ENCODE measurements at places on chromosomes 1 and 21. TPM values are rescaled to one million over a fixed set of nuclear protein-coding genes. Genes with fewer than 3 reads are reported as not detected.

The TNFRSF18 gene
- total RNA-seq = not detected

The FAM163A gene
- 0.11 TPM for total RNA-seq

The SPATA45 gene
- not detected for total RNA-seq

DNA sequence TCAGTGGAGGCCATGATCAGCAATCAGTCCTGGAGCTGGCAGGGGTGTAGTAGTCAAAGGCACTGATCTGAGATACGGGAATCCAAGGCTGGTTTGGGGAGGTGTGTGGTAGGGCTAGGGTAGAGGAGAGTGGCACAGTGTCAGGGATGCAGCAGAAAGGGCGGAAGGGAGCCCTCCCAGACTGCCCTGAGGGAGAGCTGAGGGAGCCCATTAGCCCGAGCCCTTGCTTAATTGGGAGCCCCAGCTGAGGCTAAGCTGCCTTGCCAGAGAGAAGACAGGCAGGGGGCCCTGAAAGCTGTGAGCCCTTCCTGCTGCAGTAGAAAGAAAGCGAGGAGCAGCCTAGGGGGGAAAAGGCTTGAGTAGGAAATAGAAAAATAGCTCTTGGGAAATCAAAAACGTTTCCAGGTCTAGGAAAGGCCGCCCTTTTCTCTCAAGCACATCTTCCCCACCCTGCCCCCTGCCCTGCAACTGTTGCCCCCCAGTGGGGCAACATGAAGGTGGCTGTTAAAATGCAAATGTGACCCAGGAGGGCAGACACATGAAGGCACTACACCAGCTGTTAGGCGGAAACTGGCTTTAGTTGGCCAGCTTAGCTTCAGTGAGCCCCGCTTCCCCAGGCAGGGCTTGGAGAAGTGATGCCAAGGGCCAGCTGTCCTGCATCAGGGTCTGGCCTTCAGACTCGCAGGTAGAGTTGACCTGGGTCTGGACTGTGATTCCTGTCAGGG, 106.2 kb downstream of the UCK2 start:
- no peak overlapping the region for H3K4me3 ChIP-seq
- H3K27ac ChIP-seq = no peak overlapping the region
- DNase-seq = peak; percentile 63

DNA sequence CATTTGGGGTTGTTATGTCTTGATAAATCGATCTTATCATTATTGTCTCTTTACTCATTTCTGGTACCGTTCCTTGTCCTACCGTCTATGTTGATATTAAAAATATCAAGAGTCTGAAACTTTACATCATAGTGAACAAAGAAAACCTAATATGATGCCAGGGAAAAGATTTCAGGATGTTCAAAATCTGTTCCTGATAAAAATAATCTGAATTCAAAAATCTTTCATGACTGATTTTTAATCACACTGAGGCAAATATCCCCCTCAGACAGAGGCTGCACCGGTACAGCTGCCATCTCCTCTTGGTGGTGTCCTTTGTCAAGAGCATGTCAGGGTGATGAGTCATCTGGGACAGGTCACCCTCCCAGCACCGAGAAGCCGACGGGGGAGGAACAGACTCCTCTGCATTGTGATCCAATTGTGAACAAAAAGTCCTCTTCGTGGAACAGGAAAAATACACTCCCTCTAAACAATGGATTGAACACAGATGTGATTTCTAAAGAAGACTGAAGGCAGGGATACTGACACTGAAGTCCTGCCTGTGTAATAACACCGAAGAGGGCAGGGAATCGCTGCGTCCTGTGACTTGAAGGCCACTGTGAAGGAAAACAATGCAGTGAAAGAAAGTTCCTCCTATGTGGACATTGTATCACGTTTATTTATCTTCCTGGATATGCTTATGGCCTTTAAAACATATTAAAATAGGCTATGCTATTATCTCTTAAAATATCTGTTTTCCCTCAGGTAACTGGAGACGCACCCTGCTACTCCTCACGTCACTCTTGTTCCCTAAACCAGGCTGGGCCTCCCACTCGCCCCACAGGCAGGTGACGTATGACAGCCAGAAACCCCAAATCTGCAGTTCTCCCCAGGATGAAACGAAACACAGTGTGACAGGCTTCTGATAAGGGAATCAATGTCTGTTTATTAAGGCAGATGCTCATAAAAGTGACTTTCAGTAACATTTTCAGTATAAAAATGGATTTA, 4.3 kb upstream of the SPATC1L start:
- no peaks in the 10 kb centered on the region for H3K27me3 ChIP-seq
- H3K4me3 ChIP-seq = no peak overlapping the region
- peaks cover 14% of the 10 kb centered on the region for H3K4me1 ChIP-seq
- no peak overlapping the region for H3K27ac ChIP-seq
- H3K36me3 ChIP-seq = no peaks in the 10 kb centered on the region

- H3K4me1 ChIP-seq = no peaks in the 10 kb centered on the region
- no peaks in the 10 kb centered on the region for H3K27me3 ChIP-seq
- no peak overlapping the region for H3K27ac ChIP-seq
- no peak overlapping the region for H3K4me3 ChIP-seq
- H3K36me3 ChIP-seq = no peaks in the 10 kb centered on the region
Measured at GRCh38 chr1:202306535-202307345, 35.0 kb downstream of the UBE2T start.

DNA sequence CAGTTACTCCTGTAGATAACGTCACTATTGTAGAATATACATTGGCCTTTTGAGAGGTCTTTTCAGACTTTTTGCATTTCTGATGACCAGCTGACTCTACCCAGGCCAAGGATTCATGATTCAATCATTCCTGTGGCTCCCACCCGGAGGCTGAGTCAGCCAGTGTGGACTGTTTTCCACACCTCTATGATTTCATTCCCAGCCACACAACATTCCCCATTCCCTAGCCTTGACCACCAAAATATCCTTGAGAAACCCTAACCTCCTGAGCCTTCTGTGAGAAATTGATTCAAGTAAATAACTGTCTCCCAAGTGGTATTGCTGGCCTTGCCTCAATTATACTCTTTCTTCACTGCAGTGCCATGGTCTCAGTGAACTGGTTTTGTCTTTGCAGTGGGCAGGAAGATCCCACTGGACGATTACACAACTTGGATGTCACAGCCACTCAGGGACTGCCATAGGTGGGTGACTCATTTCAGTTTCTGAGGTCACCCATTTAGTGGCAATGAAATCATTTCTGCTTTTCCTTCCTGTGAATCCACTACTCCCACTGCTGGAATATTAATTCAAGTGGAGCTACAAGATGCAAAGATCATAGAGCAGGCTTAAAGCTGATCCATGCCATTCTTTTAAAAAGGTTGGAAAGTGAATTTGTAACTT, 518.6 kb upstream of the ZP4 start:
- H3K27me3 ChIP-seq = no peaks in the 10 kb centered on the region
- no peaks in the 10 kb centered on the region for H3K4me1 ChIP-seq
- no peaks in the 10 kb centered on the region for H3K36me3 ChIP-seq
- no peak overlapping the region for H3K27ac ChIP-seq
- no peak for DNase-seq

DNA sequence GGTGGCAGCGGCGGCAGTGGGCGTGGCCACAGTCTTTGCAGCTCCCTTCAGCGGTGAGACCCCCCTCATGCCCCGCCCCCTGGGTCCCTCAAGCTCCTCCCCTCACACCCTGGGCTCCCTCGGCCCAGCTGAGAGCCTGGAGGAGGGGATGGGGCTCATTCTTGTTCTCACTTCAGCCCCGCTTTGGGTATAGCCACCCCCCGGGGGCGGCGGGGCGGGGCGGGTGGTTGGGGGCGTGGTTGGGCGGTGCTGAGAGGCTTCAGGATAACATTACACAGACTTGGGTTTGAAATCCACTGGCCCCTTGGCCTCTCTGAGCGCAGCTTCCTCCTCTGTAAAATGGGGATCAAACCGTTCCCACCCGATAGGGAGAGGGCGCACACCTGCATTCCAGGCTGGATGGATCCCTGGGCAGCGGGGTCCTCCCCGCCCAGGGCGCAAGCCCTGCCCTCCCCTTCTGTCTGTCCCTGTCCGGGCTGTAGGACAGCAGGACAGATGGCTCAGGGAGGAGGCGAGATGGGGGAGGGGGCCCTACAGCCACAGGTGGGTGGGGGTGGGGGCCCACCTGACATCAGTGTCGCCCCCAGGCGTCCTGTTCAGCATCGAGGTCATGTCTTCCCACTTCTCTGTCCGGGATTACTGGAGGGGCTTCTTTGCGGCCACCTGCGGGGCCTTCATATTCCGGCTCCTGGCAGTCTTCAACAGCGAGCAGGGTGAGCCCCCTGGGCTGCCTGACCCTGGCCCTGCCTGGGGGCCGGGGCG, 5.1 kb downstream of the CLCNKA start:
- peaks cover 7% of the 10 kb centered on the region for H3K4me1 ChIP-seq
- no peak overlapping the region for H3K27ac ChIP-seq
- DNase-seq = peak; percentile 94
- H3K4me3 ChIP-seq = peak overlapping the region; percentile 38

DNA sequence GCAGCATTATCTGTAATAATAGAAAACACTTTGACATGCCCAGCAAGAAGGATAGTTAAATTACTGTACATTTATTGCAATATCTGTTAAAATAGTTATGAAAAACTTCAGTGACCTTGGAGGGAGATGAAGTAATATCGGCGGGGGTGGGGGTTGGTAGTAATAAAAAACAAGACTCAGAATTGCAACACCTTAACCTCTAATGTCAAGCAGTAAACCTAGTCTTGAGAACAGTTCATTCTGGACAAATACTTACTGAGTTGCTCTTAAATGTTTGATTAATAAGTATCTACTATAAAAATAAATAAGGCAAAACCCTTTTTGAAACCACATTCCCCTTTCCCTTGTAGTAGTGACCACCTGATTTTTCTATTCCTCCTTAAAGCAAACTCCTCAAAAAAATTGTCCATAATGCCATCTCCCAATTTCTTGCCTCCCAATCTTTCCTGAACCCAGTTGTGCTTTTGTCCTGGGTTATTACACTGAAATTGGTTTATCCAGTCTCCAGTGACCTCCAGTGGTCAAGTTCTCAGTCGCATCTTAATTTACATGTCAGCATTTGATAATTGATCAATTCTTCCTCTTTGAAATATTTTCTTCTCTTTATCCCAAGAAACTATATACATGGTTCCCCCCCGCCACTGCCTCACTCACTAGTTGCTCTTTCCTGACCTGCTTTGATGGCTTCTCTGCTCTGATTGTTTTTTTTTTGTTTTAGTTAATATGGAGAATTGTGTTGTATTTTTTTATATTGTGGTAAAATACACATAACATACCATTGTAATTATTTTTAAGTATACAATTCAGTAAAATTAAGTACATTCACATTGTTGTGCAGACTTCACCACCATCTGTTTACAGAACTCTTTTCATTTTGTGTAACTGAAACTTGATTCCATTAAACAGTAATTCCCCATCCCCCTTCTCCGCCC, 36.8 kb downstream of the RAP1A start:
- H3K27ac ChIP-seq = no peak overlapping the region
- H3K4me3 ChIP-seq = no peak overlapping the region
- no peaks in the 10 kb centered on the region for H3K36me3 ChIP-seq
- no peaks in the 10 kb centered on the region for H3K4me1 ChIP-seq
- H3K27me3 ChIP-seq = no peaks in the 10 kb centered on the region

GRCh38 chr1:223775054-223775453, 62.7 kb downstream of the CAPN2 start:
- DNase-seq = no peak
- no peaks in the 10 kb centered on the region for H3K27me3 ChIP-seq
- H3K36me3 ChIP-seq = peaks cover 14% of the 10 kb centered on the region
- peaks cover 13% of the 10 kb centered on the region for H3K4me1 ChIP-seq

DNA sequence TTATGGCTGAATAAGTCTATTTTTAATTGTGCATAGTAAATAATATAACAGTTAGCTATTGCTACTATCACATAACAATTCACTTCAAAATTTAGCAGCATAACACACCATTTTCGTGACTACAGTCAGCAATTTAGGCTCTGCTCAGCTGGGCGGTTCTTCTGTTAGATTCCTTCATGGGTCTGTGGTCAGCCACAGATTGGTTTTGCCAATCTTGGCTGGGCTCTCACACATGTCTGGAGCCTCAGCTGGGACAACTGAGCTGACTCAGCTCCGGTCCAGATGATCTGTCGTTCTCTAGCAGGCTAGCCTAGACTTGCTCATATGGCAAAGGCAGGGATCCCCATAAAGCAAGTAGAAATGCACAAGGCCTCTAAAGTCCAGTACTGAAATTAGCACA, 15.1 kb upstream of the CDC42BPA start:
- no peak for DNase-seq
- H3K27me3 ChIP-seq = no peaks in the 10 kb centered on the region
- H3K4me3 ChIP-seq = no peak overlapping the region
- no peaks in the 10 kb centered on the region for H3K4me1 ChIP-seq
- H3K27ac ChIP-seq = no peak overlapping the region

GRCh38 chr1:218705391-218705790, 360.3 kb downstream of the TGFB2 start:
- DNase-seq = no peak
- no peaks in the 10 kb centered on the region for H3K4me1 ChIP-seq
- H3K27me3 ChIP-seq = no peaks in the 10 kb centered on the region
- H3K36me3 ChIP-seq = no peaks in the 10 kb centered on the region
- H3K4me3 ChIP-seq = no peak overlapping the region

GRCh38 chr1:119114786-119115185, 25.7 kb downstream of the WARS2 start:
- H3K4me3 ChIP-seq = no peak overlapping the region
- no peaks in the 10 kb centered on the region for H3K36me3 ChIP-seq
- H3K27ac ChIP-seq = no peak overlapping the region
- H3K4me1 ChIP-seq = peaks cover 23% of the 10 kb centered on the region
- no peak for DNase-seq

DNA sequence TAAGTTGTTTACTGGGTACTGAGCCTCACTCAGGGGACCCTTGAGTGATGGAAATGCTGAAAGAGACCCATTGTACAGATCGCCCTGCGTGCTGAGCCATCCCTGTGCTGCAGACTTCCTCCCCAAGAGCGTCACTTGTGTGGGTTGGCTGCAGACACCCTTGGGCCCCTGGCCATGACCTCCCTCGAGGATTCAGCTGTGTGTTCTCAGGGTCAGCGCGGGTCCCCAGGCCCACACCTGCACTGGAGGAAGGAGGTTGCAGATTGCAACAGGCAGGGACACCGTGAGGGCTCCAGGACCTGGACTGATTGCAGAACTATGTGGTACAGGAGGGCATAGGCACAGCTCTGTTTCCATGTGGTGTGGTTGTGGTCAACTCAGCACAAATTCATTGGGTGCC, 4.4 kb downstream of the SNAP47 start:
- no peak overlapping the region for H3K27ac ChIP-seq
- no peaks in the 10 kb centered on the region for H3K36me3 ChIP-seq
- no peak overlapping the region for H3K4me3 ChIP-seq
- H3K27me3 ChIP-seq = no peaks in the 10 kb centered on the region
- no peaks in the 10 kb centered on the region for H3K4me1 ChIP-seq

GRCh38 chr1:193940176-193940575, 753.8 kb upstream of the B3GALT2 start:
- H3K4me1 ChIP-seq = no peaks in the 10 kb centered on the region
- DNase-seq = no peak
- no peaks in the 10 kb centered on the region for H3K36me3 ChIP-seq
- H3K27ac ChIP-seq = no peak overlapping the region

GRCh38 chr1:21704145-21704544, 35.0 kb upstream of the RAP1GAP start:
- H3K4me1 ChIP-seq = peaks cover 25% of the 10 kb centered on the region
- DNase-seq = no peak
- no peaks in the 10 kb centered on the region for H3K36me3 ChIP-seq
- no peaks in the 10 kb centered on the region for H3K27me3 ChIP-seq

GRCh38 chr1:64000021-64000420, 203.4 kb upstream of the UBE2U start:
- H3K4me3 ChIP-seq = no peak overlapping the region
- no peak for DNase-seq
- no peaks in the 10 kb centered on the region for H3K27me3 ChIP-seq

GRCh38 chr1:201709564-201710295, 119.2 kb upstream of the IPO9 start:
- no peak overlapping the region for H3K4me3 ChIP-seq
- H3K27ac ChIP-seq = no peak overlapping the region
- no peaks in the 10 kb centered on the region for H3K36me3 ChIP-seq
- no peaks in the 10 kb centered on the region for H3K27me3 ChIP-seq
- H3K4me1 ChIP-seq = peaks cover 41% of the 10 kb centered on the region
